ENCODE measurements at places on chromosomes 6 and 20.

DNA sequence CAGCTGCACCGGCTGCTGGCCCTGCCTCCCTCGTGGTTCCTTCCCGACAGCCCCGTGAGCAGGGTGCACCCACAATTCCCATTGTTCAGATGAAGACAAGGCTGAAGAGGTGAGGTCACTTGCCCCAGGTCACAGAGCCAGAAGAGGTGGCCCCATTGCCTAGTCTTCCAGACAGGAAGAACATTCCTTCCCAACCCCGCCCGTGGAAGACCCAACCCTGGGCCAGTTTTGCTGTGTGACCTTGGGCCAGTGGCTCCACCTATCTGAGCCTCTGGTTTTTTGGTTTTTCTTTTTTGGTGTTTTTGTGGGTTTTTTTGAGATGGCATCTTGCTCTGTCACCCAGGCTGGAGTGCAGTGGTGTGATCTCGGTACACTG, 61.7 kb downstream of the RIPOR3 start:
- DNase-seq, result no peak

DNA sequence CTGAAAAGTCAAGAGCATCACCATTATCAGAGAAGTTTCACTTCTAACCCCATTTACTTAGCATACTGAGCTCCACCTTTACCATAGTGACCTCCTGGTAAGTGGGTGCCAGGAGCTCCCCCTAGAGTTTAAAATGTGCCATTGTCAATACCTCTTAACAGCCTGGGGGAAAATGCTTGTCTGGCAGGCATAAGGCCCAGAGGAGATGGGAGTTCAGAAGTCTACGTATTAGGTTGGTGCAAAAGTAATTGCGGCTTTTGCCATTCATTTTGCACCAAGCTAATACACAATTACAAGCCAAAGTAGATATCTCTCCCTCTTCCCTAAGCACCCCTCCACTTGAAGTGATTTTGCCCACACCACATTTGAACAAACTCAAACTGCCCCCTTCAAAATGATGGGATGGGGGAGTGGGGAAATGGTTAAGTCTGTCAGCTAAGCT, 919.0 kb downstream of the KIF16B start:
- peak; percentile 67 for DNase-seq

DNA sequence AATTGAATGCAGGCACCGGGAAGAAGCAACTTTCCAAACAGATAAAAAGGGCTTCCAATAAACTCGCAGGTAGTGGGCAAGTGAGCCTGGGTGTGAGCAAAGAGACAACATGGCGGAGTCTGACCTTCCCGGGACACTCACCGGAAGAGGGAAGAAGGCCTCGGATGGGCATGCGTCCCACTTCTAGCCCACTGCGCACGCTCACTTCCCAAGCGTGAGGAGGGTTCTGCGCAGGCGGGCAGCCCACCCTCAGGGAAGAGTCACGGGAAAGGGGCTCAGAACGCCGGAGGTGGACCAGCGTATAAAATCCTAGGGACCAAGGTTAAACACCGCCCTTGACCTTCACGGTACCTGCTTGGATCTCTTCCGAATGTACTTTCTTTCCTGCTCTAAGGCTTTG, 95.5 kb upstream of the AFDN start:
- DNase-seq, result no peak

DNA sequence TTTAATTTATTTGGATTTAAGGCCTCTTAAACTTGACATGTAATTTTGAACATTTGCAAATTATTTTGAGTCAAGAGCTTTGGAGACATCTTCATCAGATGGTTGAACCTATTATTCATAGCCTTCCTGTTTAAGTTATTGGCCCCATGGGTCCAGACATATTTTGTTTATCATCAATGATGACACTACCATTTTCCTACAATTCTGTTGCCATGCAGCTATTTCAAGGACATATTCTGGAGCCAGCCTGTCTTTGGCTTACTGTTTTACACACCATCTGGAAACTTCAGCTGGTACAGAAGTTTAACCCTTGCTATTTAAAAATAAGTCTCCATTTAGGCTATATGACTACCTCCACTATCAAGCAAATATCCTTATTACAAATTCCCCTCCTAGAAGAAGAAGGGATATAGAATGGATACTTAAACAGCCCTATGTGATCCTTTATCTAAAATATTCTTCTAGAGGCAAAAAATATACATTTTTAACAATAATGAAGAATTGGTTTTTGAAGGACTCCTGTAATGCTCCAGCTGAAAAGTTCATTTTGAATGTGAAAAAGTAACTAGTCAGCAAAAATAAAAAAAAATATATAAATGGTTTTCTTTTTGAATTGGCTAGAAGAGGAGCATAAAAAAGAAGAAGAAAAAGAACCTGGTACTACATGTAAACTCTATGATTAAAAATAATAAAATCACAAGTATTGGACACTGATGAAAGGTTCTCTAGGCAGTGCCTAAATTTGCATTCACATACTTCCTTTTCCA, 544.0 kb upstream of the HS3ST5 start:
- no peak for DNase-seq

DNA sequence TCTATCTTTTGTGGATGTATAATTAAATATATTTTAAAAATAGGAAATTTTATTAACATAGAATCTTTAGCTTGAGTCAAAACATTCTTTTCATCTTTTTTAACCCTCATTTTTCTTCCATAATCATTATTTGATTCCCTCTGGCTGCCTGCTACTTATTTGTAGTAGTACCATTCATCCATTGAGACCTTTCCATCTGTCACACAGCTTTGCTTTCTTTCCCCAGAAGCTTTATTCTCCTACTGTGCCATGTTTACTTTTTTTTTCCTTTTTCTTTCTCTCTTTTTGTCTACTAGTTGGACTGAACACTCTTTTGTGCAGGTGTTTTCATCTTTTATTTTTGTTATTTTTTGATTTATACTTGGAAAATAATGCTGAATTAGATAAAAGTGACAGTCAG, 522.6 kb upstream of the MMS22L start:
- no peak for DNase-seq

DNA sequence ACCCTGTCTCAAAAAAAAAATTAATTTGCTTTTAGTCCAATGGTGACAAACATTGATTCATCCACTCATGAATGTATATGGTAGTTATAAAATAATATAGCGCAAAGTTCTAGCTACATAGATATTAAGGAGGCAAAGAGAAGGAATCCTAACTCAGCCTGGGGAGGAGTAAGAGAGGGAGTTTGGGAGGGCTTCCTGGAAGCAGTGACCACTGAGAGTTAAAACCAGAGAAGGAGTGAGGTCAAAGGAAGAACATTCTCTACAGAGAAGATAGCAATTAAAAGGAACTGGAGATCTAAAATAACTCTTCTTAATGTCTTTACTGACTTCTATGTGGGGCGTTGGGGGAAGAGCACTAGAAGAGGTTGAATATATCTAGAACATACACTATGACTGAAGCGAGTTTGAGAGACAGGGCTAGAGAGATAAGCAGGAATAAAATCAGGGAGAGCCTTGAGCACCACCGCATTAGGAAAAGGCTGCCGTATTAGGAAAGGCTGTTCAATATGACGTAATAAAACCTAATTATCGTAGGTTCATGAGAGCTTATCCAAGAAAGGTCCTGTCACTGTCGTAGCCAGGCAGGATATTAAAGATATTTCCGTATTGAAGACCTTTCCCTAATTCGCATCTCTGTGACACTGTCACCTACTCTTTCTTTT, 81.8 kb upstream of the CNKSR3 start:
- DNase-seq, result no peak

Measured in WERI-Rb-1 (cell line).